ENCODE measurements at places on chromosomes 16 and 17.
A peak's percentile ranks its signal among the peaks of the same experiment; 100 is the strongest.

GRCh38 chr17:4641297-4642195 is at the start of gene ALOX15:
ALOX15 (minus strand) TSS chr17:4641678; CDS start chr17:4641651, 27 bp downstream.
- DNase-seq: peak; percentile 9

- no peak for DNase-seq
Observed at GRCh38 chr16:54033747-54034146, 252.8 kb downstream of the IRX3 start.

DNA sequence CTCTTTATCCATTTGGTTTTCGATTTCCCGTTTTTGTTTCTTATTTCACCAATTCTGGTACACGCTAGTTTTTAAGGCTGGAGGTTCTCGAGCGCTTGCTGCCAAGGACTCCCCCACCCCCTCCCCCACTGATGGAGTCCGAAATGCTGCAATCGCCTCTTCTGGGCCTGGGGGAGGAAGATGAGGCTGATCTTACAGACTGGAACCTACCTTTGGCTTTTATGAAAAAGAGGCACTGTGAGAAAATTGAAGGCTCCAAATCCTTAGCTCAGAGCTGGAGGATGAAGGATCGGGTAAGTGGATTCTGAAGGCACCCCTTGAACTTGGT is 825 bp downstream of the RPTOR start:
- DNase-seq: peak; percentile 12

DNA sequence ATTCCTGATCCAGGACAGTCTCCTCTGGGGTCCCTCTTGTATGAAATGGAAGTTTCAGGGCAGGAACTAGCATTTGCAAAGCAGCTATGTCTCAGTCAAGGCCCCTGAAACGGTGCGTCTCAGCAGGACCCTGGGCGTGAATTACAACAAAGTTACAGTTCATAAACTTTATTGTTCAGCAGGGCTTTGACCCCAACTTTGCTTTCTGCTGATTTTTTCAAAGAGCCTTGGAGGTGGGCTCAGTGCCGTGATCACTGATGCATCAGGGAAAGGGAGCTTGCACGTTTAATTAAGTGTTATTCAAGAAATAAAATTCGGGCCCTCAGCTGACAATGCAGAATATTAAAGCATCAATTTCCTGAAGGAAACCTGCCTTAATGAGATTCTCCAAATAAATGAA is 260.1 kb upstream of the C16orf82 start:
- no peak for DNase-seq

GRCh38 chr17:73224237-73224636 is 31.4 kb downstream of the COG1 start:
- no peak for DNase-seq

GRCh38 chr17:676060-676700 is 38.5 kb downstream of the VPS53 start:
- DNase-seq: no peak

DNA sequence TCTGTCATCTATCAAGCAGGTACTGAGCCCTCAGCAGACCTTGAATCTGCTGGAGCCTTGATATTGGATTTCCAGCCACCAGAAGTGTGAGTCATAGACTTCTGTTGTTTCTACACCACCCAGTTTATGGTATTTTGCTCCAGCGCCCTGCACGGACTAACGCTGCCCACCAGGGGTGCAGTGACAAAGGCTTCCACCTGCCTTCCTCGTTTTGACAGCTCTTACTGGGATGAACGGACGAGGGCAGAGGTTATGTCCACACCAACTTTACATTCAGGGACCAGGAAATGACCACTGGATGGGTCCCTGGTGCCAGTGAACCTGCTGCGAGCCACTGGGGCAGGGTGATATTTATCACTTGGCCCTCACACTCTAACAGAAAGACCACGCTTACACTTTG is 66.6 kb upstream of the CBX4 start:
- no peak for DNase-seq

DNA sequence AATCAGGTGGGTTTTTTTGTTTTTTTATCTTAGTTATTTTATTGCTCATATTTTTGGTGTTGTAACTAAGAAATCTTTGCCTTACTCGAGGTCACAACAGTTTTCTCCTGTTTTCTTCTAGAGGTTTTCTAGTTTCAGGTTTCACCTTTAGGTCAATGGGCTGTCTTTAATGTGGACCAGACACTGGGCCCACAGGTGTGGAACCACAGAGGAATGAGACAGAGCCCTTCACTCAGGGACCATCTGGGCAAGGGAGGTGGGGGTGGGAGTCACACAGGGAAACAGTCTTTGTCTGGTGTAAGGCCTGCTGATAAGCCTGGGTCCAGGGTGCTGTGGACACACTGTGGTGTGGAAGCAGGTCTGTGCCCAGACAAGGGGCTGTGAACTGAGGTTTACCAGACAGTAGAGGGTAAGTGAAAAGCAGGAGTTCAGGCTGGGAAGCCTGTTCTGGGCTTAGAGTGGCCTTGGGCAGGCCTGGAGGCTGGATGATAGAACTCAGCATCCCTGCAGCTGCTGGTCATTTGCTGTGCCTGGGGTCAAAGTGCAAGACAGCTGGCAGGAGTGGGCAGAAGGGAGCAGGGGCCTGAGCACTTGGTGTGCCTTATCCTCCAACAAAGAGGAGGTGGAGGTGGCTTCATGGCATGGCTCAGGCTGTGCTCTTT is 75.6 kb downstream of the SPECC1 start:
- no peak for DNase-seq

DNA sequence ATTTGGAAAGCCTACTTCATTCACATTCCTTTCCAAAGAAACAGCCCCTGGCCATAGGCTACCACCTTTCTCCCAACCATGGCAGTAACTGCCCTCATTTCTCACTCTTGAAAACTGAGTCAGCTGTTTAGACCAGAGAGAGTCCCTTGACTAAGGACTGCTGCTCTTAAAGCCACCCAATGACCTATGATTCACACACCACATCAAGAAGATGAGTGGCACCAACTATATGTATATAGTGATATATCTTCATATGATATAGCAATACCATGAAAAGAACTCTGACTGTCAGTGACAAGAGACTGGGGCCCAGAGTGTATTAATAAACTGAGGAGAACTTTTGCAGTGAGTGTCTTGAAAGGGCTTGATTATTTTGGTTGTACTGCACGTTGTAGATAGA is 404.5 kb upstream of the ASIC2 start:
- DNase-seq: no peak

DNA sequence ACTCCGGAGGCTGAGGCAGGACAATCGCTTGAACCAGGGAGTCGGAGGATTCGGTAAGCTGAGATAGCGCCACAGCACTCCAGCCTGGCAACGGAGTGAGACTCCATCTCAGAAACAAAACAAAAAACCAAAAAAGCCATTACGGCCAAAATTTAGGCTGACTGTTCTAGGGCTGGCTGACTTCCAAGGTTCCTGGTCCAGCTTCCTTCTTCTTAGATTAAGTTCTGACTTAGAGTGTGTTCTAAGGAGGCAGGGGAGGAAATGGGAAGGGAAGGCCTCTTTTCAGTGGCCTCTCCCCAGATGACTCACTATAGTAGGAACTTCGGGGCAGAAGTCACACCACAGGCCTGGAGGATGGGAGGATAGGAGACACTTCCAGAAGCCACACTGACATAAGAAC is 27.7 kb upstream of the CLEC18B start:
- no peak for DNase-seq

GRCh38 chr17:37667039-37667438 is 23.8 kb upstream of the DDX52 start:
- DNase-seq: no peak

GRCh38 chr17:32962320-32962711 is 29.3 kb upstream of the SPACA3 start:
- no peak for DNase-seq

GRCh38 chr16:84785843-84786581 is 33.8 kb upstream of the CRISPLD2 start:
- no peak for DNase-seq

- DNase-seq: no peak
Observed at GRCh38 chr16:85736921-85737320, 14.0 kb downstream of the C16orf74 start.

GRCh38 chr17:28711723-28712031 is at the start of gene PROCA1:
PROCA1 (minus strand) TSS chr17:28711888; CDS start chr17:28711660, 228 bp downstream.
- DNase-seq: no peak

- peak; percentile 48 for DNase-seq
Observed at GRCh38 chr16:89099905-89100304, 6.3 kb downstream of the ACSF3 start.

DNA sequence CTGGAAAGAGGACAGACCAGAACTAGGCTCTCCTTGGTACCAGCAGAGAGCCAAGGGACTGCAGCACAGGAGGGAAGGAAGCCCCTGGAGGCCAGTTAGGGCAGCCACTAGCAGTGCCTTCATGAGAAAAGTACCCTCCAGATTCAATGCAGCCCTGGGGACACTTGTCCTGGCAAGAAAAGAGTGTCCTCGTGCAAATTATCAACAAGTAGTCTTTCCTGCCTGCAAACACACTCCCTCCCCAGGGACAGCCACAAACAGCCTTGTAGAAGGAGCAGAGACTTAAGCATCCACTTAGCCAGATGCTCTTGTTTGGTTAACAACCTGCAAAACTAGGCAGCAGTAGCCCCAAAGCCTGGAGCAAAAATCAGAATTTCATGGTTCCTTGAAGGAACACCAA is 24.3 kb downstream of the CENPV start:
- no peak for DNase-seq

DNA sequence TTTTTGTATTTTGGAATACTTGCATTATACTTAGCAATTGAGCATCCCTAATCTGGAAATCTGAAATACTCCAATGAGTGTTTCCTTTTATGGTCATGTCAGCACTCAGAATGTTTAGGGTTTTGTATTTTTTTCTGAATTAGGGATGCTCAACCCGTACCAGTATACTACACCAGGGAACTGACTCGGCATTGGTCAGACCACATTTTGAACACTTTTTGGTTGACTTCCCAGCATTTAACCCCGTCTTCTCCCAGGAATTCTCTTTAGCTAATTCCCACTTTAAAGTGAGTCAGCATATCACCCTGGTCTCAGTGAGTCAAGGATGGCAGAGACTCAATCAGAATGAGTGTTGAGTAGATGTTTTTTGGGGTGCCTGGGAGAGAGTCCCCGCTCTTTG is 177.9 kb downstream of the SPECC1 start:
- no peak for DNase-seq

GRCh38 chr16:86088816-86089215 is 189.9 kb downstream of the IRF8 start:
- DNase-seq: no peak

DNA sequence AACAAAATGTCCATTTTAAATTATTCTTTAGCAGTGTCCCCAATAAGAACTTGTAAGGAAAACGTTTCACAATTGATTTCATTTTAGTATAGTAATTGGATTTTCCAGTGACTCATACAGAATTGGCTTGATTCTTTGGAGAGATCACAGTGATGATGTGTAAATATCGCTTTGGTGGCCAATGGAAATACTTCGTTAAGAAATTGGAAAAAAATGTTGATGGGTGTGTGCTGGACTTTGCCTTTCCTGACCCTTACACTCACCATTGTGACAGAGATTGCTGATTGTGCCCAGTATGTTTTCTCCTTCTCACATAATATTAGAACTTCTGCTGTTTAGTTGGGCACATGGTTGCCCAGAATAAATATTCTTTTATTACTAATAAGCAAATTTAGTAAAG is 7.4 kb upstream of the EFCAB13 start:
- no peak for DNase-seq

- no peak for DNase-seq
Observed at GRCh38 chr17:27518048-27518447, 61.8 kb downstream of the KSR1 start.

DNA sequence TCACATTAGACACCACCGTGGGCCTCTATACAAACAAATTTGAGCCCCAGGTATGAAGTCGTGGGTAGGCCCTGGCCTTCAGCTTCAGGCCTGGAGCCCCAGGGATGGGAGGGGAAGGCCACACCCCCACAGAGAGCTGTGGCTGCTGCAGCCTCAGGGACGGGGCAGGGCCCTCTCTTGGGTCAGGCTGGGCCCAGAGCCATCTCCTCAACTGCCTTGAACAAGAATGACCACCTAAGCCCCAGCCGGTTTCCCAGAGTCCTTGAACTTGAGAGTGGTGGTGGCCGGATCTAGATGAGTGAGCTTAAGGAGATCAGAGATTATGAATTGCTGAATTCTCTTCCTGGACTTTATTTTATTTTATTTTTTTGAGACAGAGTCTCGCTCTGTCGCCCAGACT is 18.6 kb downstream of the SCNN1B start:
- no peak for DNase-seq

- DNase-seq: no peak
Observed at GRCh38 chr16:85089525-85089924, 22.7 kb downstream of the CIBAR2 start.

DNA sequence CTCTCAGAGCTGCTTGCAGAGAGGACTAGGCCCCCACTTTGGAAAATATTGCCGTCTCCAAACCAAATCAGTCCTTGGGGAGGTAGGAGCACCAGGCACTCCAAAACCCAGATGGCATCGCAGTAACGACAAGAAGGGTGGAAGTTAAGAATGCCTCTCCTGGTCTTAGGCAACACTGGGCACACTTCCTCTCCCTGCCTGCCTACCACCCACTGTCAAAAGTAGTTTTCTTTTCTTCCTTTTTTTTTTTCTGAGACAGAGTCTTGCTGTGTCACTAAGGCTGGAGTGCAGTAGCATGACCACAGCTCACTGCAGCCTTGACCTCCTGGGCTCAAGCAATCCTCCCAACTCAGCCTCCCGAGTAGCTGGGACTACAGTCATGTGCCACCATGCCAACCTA is 47.2 kb downstream of the SRL start:
- DNase-seq: no peak

GRCh38 chr16:79062821-79063220 is 537.7 kb downstream of the MAF start:
- no peak for DNase-seq

DNA sequence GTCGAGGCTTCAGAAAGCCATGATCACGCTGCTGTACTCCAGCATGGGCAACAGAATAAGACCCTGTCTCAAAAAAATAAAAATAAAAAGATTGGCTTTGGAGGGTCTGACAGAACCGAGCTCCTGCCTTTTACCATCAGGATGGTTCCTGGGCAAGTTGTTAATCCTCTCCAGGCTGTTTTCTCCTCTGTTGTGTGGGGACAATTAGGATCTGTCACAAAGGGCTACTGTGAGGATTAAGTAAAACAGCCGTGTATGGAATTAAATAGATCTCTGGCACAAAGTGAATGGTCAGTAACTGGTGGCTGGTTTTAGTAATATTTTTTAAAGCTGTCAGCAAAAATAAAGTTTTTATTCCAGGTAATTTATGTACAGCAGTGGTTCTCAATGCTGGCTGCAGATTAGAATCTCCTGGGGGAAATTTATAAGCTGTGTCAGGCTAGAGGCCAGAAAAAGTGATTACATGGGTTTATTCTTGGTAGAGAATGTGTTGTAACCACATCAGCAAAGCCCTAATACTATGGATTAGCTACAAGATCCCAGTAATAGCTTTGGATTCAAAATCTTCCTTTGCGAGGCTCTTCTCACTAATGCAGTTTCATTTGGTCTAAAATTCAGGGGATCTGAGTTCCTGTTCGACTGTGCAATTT is 47.2 kb downstream of the GPRC5B start:
- no peak for DNase-seq

- no peak for DNase-seq
Observed at GRCh38 chr16:68065716-68066305, 19.4 kb upstream of the NFATC3 start.
